ENCODE measurements at places on chromosomes 1 and 21. TPM values are rescaled to one million over a fixed set of nuclear protein-coding genes. Genes with fewer than 3 reads are reported as not detected.
A peak's percentile ranks its signal among the peaks of the same experiment; 100 is the strongest.

GRCh38 chr1:32334274-32334861 is 1.7 kb downstream of the MARCKSL1 start:
- DNase-seq = no peak

The CYP4A22 gene
- total RNA-seq = not detected

GRCh38 chr1:9373619-9374018 is 80.9 kb downstream of the SPSB1 start:
- DNase-seq = no peak

DNA sequence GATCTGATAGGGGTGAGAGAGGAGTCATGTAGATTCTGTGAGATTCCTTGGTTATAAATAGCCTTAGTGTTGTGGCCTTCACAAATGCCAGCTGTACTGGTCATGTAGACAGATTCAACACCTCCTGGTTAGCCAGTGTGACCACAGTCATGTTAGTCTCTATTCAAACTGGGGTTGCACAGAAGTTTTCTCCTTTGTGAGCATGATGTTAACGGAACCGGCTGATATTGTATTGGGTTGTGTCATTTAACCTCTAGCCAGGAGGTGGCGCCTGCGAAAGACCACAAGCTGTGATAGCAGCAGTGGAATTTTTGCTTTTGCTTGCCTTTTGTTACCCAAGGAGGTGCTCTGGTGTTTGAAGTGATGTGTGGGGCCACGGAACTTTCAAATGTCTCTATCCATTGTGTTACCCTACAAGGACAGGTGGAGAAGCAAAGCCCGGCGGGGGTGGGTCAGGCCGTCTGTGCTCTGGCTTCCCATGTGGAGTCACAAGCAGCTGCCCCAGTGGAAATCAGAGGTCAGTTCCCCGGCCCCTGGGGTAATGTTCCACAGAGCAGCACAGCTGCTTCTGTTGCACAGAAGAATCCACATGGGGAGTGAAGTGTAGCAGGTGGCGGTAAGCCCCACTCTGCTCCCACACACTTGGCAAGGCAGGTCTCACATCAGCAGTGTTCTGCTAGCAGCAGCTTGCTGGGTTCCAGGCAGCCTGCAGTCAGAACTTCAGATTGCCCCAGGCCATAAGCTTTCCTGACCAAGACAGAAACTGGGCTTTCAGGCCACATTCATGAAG is 112.6 kb downstream of the ADAMTS1 start:
- DNase-seq = peak; percentile 9

The DRAXIN gene
- total RNA-seq = 107 TPM

All from occipital lobe (tissue), 3 donors.